ENCODE measurements at places on chromosomes 3 and 15. TPM values are rescaled to one million over a fixed set of nuclear protein-coding genes. Genes with fewer than 3 reads are reported as not detected.

GRCh38 chr3:38059591-38059990 lies 20.6 kb downstream of the DLEC1 start:
- peak overlapping the region; percentile 41 for H3K27ac ChIP-seq
- no peaks in the 10 kb centered on the region for H3K27me3 ChIP-seq
- peaks cover 17% of the 10 kb centered on the region for H3K4me1 ChIP-seq
- H3K4me3 ChIP-seq = no peak overlapping the region

CCK gene
- polyA plus RNA-seq = 9.0 TPM

- H3K4me1 ChIP-seq = peaks cover 3% of the 10 kb centered on the region
- H3K27ac ChIP-seq = peak overlapping the region; percentile 70
- H3K36me3 ChIP-seq = no peaks in the 10 kb centered on the region
- no peak for DNase-seq
Observed at GRCh38 chr15:37105889-37106288, 5.5 kb upstream of the MEIS2 start.

DNA sequence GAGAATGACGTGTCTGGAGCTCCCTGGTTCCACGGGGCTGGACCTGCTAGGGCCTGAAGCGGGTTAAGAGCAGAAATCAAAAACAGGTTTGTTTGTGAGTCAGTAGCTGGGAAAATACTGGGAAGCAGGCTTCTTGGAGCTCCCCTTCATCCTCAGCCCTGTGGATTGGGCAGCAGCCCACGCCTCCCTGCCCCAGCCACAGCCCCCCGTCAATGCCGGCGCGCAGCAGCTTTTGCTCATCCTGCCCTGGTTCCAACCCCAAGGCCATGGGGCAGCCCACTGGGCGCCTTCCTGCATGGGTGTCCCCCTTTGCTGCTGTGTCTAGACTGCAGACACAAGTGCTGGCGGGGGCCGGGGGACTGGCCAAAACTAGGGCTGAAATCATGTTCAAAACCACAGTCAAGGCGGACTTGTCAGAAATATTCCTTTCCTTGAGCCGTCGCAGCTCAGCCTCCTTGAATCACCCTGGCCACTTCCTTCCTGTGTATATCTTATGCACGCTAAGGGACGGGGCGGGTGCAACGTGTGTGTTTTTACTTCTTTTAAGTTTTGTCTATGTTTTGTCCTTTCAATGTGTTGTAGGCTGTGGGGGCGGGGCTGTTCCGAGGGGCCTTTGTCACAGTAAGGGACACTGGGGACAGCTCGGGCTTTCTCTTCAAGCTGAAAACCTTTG lies 108.1 kb downstream of the KLF13 start:
- no peaks in the 10 kb centered on the region for H3K27me3 ChIP-seq
- DNase-seq = peak; percentile 88
- peaks cover 43% of the 10 kb centered on the region for H3K4me1 ChIP-seq
- no peaks in the 10 kb centered on the region for H3K36me3 ChIP-seq
- peak overlapping the region; percentile 43 for H3K4me3 ChIP-seq

GRCh38 chr15:70863450-70864218 lies 9.7 kb upstream of the LARP6 start:
- H3K27ac ChIP-seq = no peak overlapping the region
- H3K4me3 ChIP-seq = no peak overlapping the region
- no peak for DNase-seq

DNA sequence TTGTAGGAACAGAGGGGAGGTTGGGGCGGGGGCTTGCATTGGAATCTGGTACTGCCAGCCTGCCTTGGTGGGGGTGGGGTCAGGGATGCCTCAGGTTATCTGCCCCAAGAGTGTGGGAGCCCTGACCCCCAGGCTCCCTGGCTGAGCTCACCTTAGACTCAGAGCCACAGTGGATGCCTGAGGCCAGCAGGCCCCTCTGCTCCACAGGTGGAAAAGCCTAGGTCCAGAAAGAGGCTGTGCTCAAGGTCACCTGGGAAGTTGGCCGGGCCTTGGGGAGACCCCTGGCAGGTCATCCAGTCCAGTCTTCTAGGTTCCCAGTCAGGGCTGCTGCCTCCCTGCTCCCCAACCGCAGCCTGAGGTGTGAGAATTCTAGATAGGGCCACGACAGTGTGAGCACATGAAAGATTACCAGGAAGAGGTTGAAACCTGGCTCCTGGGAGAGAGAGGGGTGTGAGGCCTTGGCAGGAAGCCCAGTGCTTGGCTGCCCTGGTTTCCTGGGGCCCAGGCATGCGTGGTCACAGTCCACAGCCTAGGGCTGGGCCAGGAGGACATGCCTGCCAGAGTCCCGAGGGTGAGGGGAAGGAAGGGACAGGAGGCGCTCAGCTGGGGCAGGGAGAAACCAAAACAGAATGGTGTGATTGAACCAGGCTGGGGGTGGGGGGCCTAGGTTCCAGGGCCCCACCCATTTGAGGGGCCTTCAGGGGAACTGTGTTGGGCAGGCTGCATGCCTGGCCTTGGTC lies 4.9 kb downstream of the HDAC11 start:
- H3K27me3 ChIP-seq = peaks cover 5% of the 10 kb centered on the region
- H3K27ac ChIP-seq = no peak overlapping the region
- H3K4me3 ChIP-seq = no peak overlapping the region
- no peaks in the 10 kb centered on the region for H3K36me3 ChIP-seq
- peaks cover 16% of the 10 kb centered on the region for H3K4me1 ChIP-seq

GRCh38 chr3:125146626-125147490 lies 65.7 kb downstream of the SLC12A8 start:
- DNase-seq = peak; percentile 9
- peaks cover 44% of the 10 kb centered on the region for H3K4me1 ChIP-seq
- no peaks in the 10 kb centered on the region for H3K36me3 ChIP-seq
- H3K27me3 ChIP-seq = peaks cover 2% of the 10 kb centered on the region

Measured in thymus (tissue), 14 donors.